Forelimb muscle (tissue), 1 donor: ENCODE measurements at places on chromosomes 7 and 10. TPM values are rescaled to one million over a fixed set of nuclear protein-coding genes. Genes with fewer than 3 reads are reported as not detected.

AKR1D1 gene
- 0.06 TPM for polyA plus RNA-seq

MYPN gene
- polyA plus RNA-seq, result 93.8 TPM

MUC12 gene
- 0.48 TPM for polyA plus RNA-seq

CALCR gene
- 11.1 TPM for polyA plus RNA-seq

NKX6-2 gene
- 2.6 TPM for polyA plus RNA-seq

GRID1 gene
- polyA plus RNA-seq, result 3.8 TPM

SLC35G1 gene
- 3.6 TPM for polyA plus RNA-seq

- no peak for DNase-seq
These were observed 44.5 kb upstream of the TRIM8 start for GRCh38 chr10:102599565-102600327.

DNA sequence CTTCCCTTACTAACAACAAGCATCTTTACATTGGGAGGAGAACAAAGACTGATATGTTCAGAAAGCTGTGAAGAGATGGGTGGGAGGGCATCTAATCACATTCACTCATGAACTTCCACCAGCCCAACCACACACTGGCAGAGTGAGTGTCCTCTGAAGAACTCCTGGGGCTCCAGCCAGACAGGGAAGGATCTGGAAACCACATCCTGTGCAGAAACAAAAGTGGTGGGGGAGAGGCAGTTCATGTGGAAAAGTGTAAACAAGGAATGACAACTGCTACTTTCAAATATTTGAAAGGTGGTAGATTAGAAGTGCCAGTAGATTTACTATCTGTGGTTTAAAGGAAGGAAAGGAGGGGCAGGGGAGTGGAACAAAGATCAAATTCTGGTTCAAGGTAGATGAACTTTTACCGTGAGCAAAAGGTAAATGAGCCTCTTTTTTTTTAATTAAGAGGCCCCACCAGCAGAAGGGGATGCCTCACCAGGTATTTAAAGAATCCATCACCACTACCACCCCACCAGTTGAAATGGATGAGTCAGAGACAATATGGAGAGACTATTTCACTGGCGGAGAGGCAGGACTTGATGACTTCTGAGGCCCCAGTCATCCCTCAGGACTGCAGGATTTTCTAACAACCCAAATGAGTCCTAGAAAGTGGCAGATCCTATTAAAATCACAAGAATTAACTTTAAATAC, 34.5 kb downstream of the GOT1 start:
- DNase-seq, result no peak

DNA sequence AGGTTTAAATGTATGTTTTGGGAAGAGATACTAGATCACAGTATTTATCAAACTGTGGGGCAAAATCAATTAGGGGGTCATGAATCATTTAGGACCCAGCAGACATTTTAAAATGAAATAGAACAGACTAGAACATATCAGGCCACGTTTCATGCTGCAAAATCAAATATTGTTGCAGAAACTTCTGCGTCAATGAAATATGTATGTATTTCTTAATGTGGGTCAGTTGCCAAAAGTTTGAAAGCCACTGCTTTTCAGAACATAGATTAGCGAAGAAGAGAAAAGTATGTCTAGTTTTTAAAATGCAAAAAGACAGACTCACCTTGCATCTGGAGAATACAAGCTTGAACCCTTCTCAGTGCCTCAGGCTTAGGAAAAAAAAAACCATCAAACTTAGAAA, 102.7 kb upstream of the BMPER start:
- no peak for DNase-seq

- no peak for DNase-seq
These were observed 139.7 kb upstream of the ABCB5 start for GRCh38 chr7:20475756-20476155.

DNA sequence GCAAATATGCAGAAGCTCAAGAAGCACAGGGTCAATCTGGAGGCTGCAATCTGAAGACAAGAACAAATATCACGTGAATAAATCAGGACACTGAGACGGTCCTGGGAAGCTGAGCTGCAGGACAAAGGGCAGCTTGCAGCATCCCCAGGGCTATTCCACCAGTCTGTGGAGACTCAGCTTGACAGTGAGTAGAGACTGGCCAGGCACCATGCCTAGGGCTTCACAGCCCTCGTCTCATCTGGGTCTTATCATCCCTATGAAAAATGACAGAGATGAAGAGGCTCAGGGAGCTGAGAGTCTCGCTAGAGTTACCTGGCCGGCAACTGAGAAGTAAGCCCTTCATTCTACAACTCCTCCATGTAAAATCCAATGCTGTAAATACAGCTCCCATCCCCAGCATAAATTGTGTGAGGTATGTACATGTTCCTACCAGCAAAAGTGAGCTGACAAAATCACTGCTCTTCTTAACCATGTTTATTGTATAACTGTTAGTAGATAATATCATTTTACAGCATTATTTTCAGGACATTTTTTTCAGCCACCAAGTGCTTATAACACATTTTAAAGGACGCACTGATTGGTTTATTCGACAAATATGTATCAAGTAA, 186.6 kb upstream of the IGFBP3 start:
- no peak for DNase-seq

- no peak for DNase-seq
These were observed 361.5 kb upstream of the LRRTM3 start for GRCh38 chr10:66564287-66564686.

DNA sequence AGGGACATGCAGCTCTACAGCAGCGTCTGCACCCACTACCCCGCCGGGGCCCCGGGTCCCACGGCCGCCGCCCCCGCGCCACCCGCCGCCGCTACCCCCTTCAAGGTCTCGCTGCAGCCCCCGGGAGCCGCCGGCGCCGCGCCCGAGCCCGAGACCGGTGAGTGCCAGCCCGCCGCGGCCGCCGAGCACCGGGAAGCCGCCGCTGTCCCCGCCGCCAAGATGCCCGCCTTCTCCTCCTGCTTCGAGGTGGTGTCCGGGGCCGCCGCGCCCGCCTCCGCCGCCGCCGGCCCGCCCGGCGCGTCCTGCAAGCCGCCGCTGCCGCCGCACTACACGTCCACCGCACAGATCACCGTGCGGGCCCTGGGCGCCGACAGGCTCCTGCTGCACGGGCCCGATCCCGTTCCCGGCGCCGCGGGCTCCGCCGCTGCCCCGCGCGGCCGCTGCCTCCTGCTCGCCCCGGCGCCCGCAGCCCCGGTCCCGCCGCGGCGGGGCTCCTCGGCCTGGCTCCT, 631 bp downstream of the OTUD1 start:
- DNase-seq, result no peak

GRCh38 chr10:22713853-22714478, 412 bp downstream of the PIP4K2A start:
- DNase-seq, result no peak

- no peak for DNase-seq
These were observed 53.0 kb downstream of the GRID1 start for GRCh38 chr10:86313621-86314041.

GRCh38 chr10:89783406-89783805, 82.0 kb downstream of the KIF20B start:
- no peak for DNase-seq

GRCh38 chr10:122290334-122290733, 19.2 kb downstream of the BTBD16 start:
- no peak for DNase-seq

DNA sequence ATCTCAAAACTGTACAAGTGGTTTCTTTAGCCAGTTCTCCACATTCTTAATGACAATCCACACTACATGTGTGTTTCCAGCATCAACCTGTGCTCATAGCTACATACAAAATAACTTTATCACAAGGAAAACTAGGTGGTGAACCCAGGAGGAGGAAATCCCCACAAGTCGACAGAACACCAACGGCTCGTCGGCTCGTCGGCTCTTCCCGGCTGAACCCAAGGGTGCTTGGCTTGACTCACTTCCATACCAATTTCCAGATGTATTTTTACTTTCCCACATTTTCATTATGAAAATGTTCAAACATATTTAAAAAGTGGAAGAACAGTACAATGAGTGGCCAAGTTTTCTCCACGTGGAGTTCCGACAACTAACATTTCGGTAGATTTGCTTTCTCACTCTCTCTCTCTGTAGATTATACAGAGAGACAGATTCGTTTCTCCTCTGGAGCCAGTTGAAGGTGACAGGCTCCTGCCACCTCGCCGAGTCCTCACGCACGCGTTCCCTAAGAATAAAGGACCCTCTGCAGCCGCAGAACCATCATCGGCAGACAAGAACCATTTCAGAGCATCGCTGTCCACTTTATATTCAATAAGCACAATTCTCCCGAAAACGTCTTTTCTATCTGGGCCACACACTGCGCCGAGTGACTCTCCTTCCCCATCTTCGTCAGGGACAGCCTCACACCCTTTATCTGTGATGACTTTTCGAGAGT, 53.3 kb downstream of the DIP2C start:
- DNase-seq, result no peak

DNA sequence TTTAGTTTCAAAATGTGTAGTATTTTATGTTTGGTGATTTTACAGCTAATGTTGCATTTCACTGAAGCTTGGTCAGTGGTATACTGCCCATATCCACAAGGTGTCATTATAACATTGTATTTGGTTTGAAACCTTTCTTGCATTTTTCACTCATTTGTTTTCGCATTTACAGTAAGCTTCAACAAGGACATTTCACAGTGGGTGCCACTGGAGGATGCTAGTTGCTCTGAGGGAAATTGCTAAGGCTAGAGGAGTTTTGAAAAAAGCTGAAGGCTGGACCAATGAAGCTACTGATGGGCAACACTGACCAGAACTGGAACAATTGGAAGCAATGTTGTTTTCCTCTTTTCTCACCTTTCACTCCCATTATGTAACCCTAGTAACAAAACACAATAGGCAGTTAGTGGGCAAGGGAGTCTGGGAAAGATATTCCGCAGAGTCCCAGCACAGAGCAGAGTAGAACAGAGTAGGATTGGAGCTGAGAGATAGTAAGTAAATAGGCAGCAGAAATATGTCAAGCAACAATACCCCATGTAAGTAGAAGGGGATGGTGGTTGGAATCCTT, 23.6 kb upstream of the SRI start:
- DNase-seq, result peak; percentile 40

- DNase-seq, result no peak
These were observed 116.0 kb downstream of the ARID5B start for GRCh38 chr10:62017491-62017870.

GRCh38 chr7:110607050-110607857, 483.7 kb upstream of the LRRN3 start:
- no peak for DNase-seq

DNA sequence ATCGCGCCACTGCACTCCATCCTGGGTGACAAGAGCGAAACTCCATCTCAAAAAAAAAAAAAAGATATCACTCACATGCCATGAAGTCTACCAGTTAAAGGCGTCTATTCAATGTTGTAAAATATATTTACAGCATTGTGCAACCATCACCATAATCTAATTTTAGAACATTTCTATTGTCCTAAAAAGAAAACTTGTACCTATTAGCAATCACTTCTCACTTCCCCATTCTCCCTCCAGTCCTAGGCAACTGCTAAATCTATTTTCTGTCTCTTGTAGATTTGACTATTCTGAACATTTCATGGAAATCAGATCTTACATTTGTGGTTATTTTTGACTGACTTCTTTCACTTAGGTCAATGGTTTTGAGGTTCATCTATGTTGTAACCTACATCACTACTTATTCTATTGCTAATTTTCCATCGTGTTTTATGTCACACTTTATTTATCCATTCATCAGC, 25.2 kb upstream of the OTUD1 start:
- DNase-seq, result no peak

- no peak for DNase-seq
These were observed 22.9 kb downstream of the ZNF775 start for GRCh38 chr7:150401861-150402631.

DNA sequence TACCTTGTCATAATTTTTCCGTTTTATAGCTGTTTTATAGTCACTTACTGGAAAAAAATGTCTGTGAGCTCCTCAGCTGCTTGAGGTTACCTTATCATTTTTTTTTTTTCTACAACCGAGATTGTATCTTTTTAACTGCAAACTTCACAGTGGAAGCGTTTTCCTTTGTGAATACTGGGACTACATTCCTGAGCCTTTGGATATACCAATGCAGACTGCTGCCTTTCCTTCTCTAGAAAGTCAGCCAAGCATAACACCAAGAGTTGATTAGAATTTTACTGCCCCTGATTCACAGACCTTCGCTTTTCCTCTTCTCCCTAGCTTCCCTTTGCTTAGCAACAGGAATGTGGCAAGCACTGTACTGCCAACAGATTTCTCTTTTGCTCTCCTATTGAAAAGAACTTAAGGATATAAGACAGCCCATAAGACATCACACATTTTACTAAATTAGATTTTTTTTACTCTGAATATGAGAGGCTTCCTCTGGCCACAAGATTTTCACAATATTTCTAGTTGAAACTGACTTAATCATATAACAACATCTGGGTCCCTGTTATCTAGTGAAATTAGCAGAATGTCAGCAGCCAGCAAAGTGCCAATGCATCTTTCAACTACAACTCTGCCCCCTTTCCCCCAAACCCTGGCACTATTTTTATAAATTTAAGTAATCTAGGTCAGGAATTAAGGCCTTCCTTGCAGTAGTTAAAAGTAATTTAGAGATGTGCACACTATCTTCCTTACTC, 170.6 kb downstream of the PRKG1 start:
- DNase-seq, result no peak

DNA sequence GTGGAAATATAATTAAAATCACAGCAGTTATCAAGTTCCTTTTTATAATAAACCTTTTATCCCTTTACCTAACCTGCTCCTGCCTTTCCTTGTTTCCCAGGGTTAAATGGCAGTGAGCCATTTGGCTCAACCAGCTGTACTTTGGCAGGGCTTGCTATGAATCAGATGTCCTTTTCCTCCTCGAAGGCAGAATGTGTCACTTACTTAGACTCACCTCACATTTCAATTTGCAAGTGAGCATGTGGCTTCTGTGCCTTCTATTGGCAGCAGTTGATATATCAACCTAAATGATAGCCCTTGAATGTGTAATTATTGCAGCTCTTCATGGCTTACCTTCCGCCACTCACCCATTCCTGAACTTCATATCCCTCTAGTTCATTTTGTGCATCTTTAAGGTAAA, 301.7 kb downstream of the CSTF2T start:
- no peak for DNase-seq

- DNase-seq, result no peak
These were observed 8.8 kb upstream of the CALD1 start for GRCh38 chr7:134770676-134771075.

- no peak for DNase-seq
These were observed 95.8 kb upstream of the AGBL3 start for GRCh38 chr7:134890246-134891240.

GRCh38 chr10:69640196-69640980, 10.3 kb downstream of the FAM241B start:
- DNase-seq, result no peak

GRCh38 chr7:98879198-98879978, 1.1 kb downstream of the TRRAP start:
- DNase-seq, result no peak

- no peak for DNase-seq
These were observed 133.9 kb upstream of the TPK1 start for GRCh38 chr7:144969787-144970186.

DNA sequence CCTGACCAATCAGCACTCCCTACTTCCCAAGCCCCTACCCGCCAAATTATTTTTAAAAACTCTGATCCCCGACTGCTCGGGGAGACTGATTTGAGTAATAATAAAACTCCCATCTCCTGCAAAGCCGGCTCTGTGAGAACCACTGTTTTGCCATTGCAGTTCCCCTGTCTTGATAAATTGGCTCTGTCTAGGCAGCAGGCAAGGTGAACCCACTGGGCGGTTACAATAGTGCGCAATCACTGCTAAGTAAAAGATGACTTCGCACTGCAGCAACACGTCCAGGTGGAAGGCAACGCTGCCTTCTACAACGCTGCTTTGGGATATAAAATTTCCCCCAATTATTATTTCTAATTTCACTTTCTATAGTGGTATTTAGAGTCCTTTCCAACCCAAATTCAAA, 8.9 kb downstream of the SLC37A3 start:
- DNase-seq, result no peak
